ENCODE measurements at places on chromosomes 16 and 17.

GRCh38 chr16:49461517-49461951, 87.9 kb downstream of the C16orf78 start:
- no peak for DNase-seq

GRCh38 chr17:41478237-41478636, 2.7 kb downstream of the KRT35 start:
- no peak for DNase-seq

- DNase-seq = no peak
Measured at GRCh38 chr16:64339052-64339770, 782.7 kb downstream of the CDH11 start.

DNA sequence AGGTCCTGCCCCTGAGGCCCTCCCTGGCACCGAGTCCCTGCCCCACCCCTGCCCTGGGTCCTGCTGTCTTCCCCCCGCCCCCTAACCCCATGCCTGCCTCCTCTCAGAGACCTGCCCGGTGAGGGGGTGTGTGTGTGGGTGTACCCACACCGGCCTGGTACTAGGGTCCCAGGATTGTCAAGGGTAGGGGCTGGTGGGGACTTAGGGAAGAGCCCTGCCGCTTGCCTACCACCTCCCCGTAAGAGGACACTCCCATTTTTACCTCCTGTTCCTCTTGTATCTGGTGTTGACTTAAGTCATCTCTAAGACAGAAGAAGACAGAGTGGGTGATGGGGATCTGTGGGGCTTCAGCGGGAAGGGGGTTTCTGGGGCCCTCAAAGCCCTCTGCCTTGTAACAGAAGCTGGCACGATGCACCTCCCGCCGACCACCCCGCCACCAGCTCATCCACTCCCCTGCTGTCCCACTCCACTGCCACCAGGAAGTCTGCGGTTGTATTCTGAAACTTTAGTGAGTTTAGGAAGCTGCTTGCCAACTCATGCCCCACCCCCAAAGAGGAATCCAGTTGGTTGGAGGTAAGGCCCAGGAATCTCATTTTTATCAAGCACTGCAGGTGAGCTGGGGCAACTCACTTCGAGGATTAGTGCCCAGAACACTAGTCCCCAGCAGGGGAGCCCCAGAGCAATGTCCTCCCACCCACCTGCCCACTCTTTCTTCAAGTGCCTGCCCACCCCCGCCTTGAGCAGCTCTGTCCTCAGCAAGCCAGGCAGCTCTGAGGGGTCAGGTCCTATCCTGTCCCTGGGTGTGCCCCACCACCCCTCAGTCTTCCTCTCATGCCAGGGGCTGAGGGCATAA, 5.6 kb downstream of the SPATA32 start:
- no peak for DNase-seq

- DNase-seq = no peak
Measured at GRCh38 chr16:58411736-58412614, 19.7 kb downstream of the GINS3 start.

DNA sequence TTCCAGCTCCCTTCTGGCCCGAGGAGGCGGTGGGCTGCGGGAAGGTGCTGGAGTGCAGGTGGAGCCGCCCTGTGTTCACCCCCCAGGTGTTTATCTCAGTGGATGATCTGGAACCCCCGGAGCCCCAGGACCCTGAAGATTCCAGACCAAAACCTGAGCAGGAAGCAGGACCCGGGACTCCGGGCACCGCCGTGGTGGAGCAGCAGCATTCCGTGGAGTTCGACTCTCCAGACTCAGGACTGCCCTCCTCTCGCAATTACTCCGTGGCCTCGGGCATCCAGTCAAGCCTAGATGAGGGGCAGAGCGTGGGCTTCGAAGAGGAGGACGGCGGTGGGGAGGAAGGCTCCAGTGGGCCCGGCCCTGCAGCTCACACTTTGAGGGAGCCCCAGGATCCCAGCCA, 25.5 kb downstream of the MNT start:
- DNase-seq = no peak

DNA sequence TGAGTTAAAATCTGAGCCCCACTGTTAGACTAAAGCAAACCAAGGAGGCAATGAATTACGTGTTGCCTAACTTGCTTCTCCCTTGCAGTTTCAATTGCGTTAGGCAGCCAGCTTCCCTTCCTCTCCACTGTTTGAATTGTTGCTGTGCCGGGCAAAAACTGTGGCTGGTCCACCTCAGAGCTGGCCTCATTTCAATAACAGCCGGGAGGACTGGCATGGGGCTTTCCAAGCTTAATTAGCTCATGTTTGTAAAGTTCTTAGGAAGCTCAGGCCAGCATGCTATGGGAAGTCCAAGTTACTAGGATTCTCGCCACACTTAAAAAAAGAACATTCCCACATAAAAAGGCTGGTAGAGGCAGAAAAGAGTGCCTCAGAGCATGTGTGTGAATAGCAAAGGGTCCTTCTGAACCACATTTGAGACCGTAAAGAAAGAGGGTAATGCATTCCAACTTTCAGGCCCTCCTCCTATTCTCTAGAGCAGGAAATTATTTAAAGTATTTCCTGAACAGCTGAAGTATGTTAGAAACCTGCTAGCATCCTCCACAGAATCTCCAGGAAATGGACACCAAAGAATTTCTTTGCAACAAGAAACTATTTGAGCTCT, 79.0 kb upstream of the SMURF2 start:
- no peak for DNase-seq

DNA sequence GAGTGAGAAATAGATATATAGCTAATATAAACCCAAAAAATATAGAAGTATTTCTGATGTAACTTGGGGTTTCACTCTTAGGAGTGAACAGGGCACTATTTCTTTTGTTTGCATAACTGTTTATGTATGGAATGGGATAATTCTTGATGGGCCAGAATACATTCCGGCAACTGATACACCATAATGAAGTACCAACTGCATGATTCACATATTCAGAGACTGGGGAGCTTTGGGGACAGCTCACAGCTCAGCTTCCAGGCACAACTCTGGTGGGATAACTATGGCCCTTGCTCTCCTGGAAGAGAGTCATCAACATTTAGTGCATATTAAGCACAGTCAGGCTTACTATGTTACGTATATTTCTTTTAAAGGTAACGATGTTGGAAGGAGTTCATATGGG, 42.1 kb upstream of the ADCY7 start:
- no peak for DNase-seq

DNA sequence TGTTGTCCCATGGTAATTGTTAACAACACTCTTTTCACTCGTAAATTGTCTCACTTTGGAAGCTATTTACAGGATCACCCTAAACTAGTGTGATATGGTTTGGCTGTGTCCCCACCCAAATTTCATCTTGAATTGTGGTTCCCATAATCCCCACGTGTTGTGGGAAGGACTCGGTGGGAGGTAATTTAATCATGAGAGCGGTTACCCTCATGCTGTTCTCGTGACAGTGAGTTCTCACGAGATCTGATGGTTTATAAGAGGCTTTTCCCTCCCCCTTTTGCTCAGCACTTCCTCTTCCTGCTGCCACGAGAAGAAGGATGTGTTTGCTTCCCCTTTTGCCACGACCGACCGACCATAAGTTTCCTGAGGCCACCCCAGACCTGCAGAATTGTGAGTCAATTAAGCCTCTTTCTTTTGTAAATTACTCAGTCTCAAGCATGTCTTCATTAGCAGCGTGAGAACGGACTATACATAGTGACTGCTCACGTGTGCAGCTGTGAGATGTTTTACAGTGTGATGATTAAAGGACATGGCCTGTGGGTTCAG, 34.4 kb downstream of the DNAH3 start:
- no peak for DNase-seq

GRCh38 chr16:49688036-49688697, 167.7 kb downstream of the ZNF423 start:
- no peak for DNase-seq

DNA sequence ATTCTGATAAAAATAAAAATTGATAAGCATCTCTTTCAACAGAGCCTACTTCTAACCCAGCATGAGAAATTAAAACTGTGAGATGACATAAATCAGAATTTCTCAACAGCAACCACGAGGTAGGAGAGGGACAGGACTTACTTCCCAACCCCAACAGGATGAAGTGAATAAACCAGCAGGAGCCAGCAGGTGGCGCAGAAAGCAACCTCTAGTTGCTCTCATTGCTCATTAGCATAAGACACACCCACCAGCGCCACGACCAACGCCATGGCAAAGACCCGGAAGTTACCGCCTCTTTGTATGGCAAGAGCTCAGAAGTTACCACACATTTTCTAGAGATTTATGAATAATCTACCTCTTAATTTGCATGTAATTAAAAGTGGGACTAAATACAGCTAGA, 189.4 kb upstream of the CDH8 start:
- DNase-seq = peak; percentile 16

DNA sequence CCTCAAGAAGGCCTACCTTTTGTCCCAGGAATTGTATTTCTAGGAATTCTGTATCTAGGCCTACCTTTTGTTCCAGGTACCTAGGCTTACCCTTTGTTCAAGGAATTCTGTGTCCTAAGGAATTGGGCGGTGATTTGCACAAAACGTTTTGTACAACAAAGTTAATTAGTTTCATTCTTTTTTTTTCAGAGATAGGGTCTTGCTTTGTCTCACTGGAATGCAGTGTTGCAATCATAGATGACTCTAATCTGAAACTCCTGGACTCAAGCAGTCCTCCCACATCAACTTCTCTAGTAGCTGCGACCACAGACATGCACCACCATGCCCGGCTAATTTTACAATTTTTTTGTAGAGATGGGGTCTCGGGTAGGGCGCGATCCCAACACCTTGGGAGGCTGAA, 7.0 kb downstream of the CDR2L start:
- DNase-seq = no peak

DNA sequence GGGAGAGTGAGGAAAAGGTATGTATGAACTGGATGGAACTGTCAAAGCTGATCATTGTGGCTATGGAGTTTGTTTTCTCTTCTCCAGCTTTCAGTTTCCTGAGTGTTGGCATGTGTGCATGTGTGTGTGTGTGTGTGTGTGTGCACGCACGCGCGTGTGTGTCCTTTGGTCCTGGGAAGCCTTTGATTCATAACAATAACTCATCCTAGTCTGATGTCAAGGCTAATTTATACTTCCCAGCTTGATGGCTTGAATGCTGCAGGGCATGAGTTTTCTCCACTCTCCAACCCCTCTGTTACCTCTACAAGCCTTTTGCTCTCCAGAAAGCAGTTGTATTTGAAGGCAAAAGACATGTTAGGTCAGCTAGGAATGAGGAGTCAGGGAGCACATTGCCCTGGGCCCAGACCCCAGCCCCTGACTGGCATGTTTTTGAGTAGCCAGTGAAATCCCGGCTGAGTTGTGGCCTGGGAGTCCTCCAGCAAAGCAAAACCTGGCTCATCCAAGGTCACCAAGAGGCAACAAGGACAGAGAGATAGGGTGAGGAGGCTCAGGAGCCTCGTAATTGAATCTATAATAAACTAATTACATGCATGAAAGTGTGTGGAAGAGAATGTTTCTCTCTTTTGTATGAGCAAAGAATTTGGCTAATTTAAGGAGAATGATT, 8.9 kb upstream of the CDC42EP4 start:
- DNase-seq = no peak

- DNase-seq = no peak
Measured at GRCh38 chr17:15398736-15399331, 57.4 kb upstream of the TEKT3 start.

GRCh38 chr16:54873071-54873470, 57.6 kb upstream of the IRX5 start:
- no peak for DNase-seq

- DNase-seq = no peak
Measured at GRCh38 chr16:50972876-50973275, 178.2 kb downstream of the SALL1 start.

DNA sequence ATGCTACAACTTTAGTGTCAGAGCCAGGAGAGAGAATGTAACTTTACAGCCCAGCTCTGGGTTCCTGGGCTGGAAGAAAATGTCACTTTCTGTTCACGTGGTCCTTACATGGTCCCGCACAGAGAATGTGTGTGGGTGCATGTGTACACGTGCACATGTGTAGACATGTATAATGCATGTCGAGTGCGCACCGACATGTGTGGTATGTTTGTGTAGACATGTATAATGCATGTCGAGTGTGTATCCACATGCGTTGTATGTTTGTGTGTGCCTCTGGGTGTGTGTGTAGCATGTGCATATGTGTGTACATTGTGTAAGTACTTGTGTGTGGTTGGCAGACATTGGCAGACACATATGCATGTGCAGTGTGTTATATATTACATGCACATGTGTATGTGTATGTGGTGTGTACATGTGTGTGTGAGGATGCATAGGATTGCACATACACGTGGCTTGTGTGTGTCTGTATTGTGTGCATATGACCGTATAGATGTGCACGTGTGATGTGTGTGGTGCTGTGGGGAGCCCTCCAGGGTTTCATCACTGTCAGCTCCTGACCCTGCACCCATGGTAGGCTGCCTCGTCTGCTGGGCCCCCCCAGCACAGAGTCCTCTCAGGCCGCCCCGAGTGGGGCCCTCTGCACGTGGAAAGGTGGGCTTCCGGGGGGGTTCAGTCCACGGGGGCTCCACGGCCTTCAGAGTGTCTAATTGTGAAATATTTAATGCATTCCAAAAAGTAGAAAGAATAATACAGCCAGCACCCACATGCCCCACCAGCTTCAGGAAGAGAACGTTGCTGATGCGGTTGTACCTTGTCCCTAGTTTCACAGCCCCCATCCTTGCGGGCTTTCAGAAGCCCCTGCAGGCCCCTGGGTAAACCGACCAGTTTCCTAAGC, 214.2 kb upstream of the GSE1 start:
- DNase-seq = no peak

- no peak for DNase-seq
Measured at GRCh38 chr16:51562891-51563290, 411.8 kb upstream of the SALL1 start.

DNA sequence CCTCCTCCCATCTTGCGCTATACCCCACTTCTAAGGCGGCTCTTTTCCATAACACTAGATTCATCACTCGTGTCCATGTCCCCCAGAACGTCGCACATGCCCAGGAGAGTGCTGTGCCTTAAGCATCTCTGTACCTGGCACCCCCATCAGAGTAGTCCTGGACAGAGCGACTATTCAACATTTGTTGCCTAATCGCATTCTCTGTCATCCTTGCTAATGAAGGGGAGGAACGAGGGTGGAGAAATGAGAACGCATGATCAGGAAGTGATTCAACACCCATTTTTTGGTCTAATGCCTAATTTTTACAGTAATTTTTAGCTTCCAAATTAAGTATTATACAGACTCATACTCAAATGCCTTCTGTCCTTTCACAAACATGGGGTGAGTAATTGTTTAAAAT, 53.2 kb downstream of the SLC39A11 start:
- DNase-seq = no peak

- DNase-seq = no peak
Measured at GRCh38 chr17:80663781-80664206, 119.2 kb downstream of the RPTOR start.

DNA sequence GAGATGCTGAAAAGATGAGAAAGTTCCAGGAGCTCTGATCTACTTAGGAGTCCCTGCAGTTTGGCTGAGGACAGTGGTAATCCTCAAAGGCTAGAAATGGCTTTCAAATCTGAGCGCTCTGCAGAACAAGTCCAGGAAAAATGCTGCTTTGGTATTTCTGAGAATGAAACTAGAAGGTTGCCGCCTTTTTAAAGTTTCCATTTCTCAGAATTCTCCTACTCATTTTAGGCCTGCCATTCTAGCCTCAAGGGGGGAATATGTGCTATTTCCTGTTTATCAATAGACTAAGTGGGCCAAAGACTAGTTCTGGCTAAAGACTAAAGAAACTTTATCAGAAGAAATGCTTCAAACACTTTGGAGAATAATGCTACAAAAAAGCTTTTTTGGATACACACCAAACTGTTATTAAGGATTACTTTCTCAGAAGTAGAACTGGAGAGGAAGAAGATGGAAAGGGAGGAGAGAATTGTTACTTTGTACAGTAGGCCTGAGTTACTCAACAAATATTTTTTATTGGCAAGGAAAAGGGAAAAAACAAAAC, at the start of gene SLFN12L:
Gene SLFN12L, minus strand, starts transcription at position 78 of the 541 bp plus-strand sequence. CDS start 15,314 bp downstream, outside the sequence.
- DNase-seq = no peak

All from stimulated activated CD8-positive, alpha-beta memory T cell treated with anti-CD3 and anti-CD28 coated beads, Interleukin-2, amount 100 ng/mL, for 48 hours (primary cell).